GM19239 (cell line): ENCODE measurements at places on chromosomes 5 and 9.

- DNase-seq = no peak
Measured at GRCh38 chr5:2861605-2862004, 110.1 kb upstream of the IRX2 start.

DNA sequence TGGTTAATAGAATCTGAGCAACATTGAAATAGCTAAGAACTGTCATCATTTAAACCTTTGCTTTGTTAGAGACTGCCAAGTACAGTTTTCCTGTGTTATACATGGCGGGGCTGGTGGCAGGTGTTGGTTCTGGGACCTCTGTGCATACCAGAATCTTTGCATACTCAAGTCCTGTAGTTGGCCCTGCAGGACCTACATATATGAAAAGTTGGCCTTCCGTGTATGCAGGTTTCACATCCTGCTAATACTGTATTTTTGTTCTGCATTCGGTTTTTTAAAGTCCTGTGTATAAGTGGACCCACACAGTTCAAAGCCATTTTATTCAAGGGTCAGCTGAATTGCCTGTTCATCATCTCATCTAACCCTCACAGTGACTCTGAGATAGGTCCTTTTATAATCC, 36.4 kb downstream of the LARP1 start:
- DNase-seq = no peak

- no peak for DNase-seq
Measured at GRCh38 chr5:68114378-68115040, 101.0 kb upstream of the PIK3R1 start.

DNA sequence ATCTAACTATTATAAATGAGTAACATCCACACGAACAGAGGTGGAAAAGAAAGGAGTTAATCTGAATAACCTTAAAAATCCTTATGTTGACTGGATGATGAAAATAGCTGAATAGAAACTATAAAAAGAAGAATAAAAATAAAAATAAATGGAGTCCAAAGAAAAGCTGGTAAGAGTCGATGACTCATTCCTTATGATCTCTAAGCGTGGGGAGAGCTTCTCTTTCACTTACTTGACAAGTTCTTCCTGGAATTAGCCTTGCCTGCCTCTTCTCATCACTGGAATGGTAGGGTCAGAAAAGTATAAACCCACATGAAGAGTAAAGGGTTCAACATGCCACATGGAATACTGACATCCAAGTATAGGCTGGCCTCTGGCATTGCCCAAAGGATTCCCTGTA, 477.0 kb upstream of the RGMB start:
- DNase-seq = no peak

GRCh38 chr9:111095441-111095840, 57.2 kb upstream of the LPAR1 start:
- no peak for DNase-seq

DNA sequence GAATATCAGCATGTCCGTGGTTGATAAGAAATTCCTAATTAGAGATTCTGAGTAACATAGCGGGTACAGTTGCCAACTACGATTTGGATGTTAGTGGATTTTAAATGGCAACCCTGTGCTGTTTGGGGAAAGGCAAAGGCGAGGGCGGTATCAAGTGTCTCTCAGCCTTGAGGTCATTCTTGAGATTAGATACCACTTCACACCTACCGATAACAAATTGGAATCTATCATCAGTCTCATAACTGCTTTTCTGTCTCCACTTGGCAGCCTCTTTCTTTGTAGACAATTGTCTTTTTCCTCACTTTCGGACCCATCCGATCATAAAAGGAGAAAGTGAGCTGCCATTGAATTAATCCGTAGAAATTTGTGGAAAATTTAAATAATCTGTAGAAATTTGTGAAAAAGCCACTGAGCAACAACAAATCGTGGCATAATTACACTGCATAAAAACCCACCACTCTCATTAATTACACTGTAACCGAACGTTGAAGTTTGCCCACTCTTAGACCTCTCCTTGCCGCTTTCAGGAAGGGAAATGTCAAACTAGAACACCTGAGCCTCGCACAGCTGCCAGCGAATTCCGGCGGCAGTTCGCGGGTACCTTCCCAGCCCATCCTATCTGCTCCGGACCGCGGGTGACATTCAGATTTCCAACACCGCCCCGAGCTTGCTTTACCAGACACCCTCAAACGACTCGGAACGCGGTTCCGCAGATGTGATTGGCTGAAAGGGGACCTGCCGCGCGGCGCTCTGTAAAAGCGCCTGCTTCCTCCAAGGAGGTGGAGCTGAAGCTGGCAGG, 849 bp upstream of the RGMB start:
- DNase-seq = no peak

DNA sequence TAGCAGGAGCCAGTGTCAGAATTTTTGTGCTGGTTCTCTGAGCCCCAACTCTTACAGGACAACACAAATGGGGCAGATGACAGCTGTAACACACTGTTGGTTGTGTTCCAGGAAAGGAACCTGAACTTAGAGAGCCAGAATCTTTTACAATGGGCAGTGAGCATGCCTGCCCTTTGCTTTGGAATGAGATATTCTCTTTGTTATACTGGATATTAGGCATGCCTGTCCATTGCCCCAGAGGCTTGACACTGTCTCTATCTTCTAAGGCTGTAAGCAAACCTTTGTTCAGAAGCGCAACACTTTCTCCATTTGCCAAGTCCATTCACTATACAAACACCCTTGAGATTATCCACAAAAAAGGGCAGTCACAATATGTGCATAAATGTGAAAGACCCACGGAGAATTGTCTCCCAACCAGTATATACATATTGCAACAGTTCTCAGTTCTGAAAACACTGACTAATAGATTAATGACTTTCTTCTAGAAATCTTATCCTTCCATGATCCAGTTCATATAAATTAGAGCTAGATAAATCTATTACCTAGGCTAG, 26.3 kb upstream of the CEP120 start:
- DNase-seq = no peak
